ENCODE measurements at places on chromosomes 4 and X.

GRCh38 chrX:50180073-50180940 lies 20.5 kb downstream of the AKAP4 start:
- no peak for DNase-seq

- DNase-seq = no peak
These were observed 14.2 kb upstream of the TFDP3 start for GRCh38 chrX:133232331-133232730.

- peak; percentile 30 for DNase-seq
These were observed 1089.8 kb downstream of the FAT4 start for GRCh38 chr4:126404549-126404948.

- DNase-seq = peak; percentile 29
These were observed 291.9 kb downstream of the BMPR1B start for GRCh38 chr4:95049551-95050233.

GRCh38 chr4:128538111-128538882 lies 250.7 kb upstream of the PGRMC2 start:
- no peak for DNase-seq

DNA sequence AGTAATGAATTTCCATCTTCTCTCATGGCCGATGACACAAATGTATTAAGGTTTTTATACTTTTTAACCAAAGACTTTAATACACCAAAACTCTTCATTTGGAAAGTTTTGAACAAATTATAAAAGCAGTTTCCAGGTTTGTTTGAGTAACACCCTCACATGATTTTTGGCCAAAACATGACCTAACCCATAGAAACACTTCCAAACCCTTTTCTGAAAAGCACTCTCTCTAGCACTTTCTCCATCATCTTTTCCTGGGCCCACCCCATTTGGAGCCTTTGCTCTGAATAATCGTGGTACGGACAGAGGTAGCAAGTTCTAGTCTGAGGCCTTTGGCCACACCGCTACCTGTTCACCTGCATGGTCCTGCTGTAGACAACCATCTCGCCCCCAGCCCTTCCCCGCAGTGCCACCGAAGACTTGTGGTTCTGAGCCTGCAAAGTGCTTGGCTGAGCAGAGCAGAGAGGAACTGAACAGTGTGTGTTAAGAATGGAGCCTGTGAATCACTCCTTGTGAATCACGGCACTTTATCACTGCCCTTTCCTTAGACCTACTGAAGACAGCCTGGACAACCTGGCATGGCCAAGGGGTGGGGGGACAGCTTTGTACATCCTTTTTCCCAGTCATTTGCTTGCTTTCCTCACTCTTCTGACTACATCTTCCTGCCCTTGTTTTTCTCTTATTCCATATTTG lies 181.8 kb downstream of the PTTG2 start:
- DNase-seq = peak; percentile 59

DNA sequence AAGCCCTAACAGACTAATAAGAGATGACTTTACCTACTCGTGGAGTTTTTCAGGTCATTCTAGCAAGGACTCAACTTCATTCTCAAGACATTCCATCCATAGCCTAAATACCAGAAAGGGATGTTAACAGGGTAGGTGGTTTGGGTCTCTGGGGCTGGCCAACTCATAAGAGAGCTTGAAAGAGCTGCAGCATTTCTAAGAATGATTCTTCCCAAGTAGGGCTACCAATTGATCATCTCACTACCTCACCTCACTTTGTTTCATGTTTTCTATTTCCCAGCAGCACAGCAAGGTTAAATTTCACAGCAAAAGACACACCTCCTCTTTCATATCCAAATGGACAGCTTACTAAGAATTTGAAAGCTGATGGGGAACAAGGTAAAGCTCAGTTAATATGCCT lies 614.8 kb upstream of the DIPK2B start:
- DNase-seq = peak; percentile 31

- no peak for DNase-seq
These were observed 89.2 kb upstream of the GPM6B start for GRCh38 chrX:13906093-13906492.

- DNase-seq = no peak
These were observed 32.7 kb downstream of the CPLX1 start for GRCh38 chr4:793093-793861.

- DNase-seq = no peak
These were observed 61.5 kb upstream of the EXOC1L start for GRCh38 chr4:55758066-55758465.

All from fibroblast of upper back skin (primary cell).